ENCODE measurements at places on chromosomes 2 and 18.

- no peak overlapping the region for H3K27ac ChIP-seq
- peaks cover 31% of the 10 kb centered on the region for H3K27me3 ChIP-seq
- peaks cover 3% of the 10 kb centered on the region for H3K36me3 ChIP-seq
- no peak overlapping the region for H3K4me3 ChIP-seq
Measured at GRCh38 chr18:59621027-59621426, 76.2 kb downstream of the CCBE1 start.

GRCh38 chr2:236593531-236593930, 23.9 kb downstream of the ACKR3 start:
- H3K27ac ChIP-seq, result no peak overlapping the region
- H3K4me3 ChIP-seq, result no peak overlapping the region
- DNase-seq, result no peak
- H3K4me1 ChIP-seq, result no peaks in the 10 kb centered on the region
- H3K27me3 ChIP-seq, result no peaks in the 10 kb centered on the region

DNA sequence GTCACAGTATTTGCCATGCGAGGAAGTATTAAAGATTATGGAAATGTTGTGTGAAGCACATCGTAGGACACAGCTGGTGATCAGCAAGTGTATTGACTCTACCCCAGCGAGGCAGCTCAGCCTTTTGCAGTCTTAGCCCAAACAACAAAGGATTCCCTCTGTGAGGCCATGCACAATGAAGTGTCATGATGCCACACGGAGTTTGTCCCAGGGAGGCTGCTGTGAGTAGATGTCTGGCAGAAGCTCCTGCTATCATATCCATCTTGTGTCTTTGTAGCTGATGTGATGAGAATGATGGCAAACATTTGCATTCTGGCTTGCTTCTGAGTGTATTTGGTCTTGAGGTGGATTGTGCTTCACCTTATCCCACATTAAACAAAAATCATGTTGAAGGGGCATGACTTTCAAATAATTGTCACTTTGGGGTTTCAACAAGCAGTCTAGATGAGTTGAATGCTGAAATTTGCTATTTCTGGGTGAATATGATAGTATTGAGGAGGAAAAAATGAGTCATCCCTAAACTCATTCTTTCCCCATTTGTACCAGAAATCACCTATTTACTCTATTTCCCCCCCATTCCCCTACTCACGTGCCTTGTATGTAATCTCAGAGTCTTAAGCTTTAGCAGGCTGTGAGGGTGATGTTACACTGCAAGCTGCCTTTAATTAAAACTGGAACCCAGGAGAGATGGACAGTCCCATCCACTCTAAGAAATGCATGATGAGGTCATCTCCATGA, 273.5 kb downstream of the RNF144A start:
- no peak overlapping the region for H3K27ac ChIP-seq
- no peak for DNase-seq
- H3K4me1 ChIP-seq, result peaks cover 2% of the 10 kb centered on the region

GRCh38 chr2:144015655-144016245, 504.2 kb downstream of the ZEB2 start:
- H3K27me3 ChIP-seq, result no peaks in the 10 kb centered on the region
- no peak overlapping the region for H3K27ac ChIP-seq
- H3K4me1 ChIP-seq, result peaks cover 11% of the 10 kb centered on the region
- H3K36me3 ChIP-seq, result no peaks in the 10 kb centered on the region
- no peak overlapping the region for H3K4me3 ChIP-seq
- no peak for DNase-seq

DNA sequence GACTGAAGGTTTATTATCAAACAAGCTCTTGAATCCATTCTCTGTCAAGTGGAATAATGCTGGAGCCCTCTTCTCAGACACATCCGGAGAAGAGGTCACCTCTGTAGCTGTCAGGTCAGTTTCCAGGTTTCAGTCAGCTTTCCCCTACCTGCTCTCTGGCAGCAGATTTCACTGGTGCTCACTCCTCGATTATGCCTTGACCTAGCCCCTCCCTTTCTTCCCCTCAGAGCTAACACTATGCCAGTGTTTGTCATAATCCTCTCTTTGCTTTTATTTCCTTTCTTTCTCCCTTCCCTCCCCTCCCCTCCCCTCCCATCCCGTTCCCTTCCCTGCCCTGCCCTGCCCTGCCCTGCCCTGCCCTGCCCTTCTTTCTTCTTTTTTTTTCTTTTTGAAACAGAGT, 22.5 kb upstream of the PLEKHM3 start:
- no peaks in the 10 kb centered on the region for H3K36me3 ChIP-seq
- no peak for DNase-seq
- peaks cover 48% of the 10 kb centered on the region for H3K27me3 ChIP-seq
- no peak overlapping the region for H3K27ac ChIP-seq
- no peak overlapping the region for H3K4me3 ChIP-seq
- no peaks in the 10 kb centered on the region for H3K4me1 ChIP-seq

GRCh38 chr2:67997903-67998302, 64.9 kb downstream of the C1D start:
- H3K27ac ChIP-seq, result no peak overlapping the region
- H3K4me1 ChIP-seq, result no peaks in the 10 kb centered on the region
- peaks cover 3% of the 10 kb centered on the region for H3K36me3 ChIP-seq
- no peak for DNase-seq

GRCh38 chr2:135815269-135815668, 21.7 kb downstream of the LCT start:
- H3K4me3 ChIP-seq, result no peak overlapping the region

DNA sequence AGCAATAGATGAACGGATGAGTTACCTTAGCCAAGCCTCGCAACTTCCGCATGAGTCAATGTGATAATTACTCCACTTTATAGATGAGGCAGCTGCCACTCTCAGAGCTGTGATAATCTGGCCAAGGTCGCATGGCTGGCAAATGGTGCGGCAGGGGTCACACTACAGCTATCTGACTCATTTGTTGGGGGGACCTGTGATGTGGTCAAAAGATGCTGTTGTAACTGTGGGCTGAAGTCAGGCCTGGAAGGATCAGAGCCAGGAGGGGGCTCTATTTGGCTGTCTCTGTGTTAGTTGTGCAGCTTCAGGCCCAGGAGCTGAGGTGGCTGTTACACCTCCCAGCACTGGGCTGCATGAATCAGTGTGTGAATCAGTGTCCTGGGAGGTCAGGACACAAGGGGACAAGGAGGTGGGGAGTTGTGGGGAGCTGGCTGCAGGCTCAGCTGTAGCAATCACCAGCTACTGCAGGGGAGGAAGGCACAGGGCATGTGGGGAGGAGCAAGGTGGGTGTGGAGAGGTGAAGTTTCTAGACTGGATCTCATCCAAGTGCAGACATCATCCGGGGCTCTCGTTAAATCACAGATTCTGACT, 33.1 kb downstream of the NGEF start:
- peaks cover 45% of the 10 kb centered on the region for H3K27me3 ChIP-seq
- DNase-seq, result no peak
- H3K4me1 ChIP-seq, result no peaks in the 10 kb centered on the region
- H3K27ac ChIP-seq, result peak overlapping the region; percentile 19

DNA sequence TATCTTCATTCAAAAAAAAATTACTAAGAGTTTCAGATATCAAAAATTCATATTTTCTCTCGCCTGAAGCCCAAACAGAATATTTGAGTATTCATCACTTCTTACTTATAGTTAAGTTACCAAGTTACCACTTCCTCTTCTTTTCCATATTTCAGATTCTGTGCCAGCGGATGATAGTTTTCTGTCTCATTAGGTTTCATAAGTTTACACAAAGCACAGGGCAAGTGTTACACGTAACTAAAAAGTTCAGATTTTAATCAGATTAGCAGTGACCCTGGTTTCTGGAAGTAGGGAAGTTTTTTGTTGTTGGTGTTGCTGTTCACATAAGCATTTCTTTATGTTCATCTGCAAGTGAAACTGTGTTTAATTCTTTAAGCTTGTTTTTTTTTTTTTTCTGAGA, 10.2 kb downstream of the AFTPH start:
- DNase-seq, result no peak
- H3K27me3 ChIP-seq, result no peaks in the 10 kb centered on the region
- H3K27ac ChIP-seq, result no peak overlapping the region
- H3K4me1 ChIP-seq, result peaks cover 54% of the 10 kb centered on the region
- peak overlapping the region; percentile 29 for H3K4me3 ChIP-seq

GRCh38 chr2:9539531-9539930, 16.1 kb downstream of the ADAM17 start:
- H3K27me3 ChIP-seq, result no peaks in the 10 kb centered on the region
- H3K36me3 ChIP-seq, result peaks cover 29% of the 10 kb centered on the region
- DNase-seq, result no peak
- peaks cover 16% of the 10 kb centered on the region for H3K4me1 ChIP-seq
- no peak overlapping the region for H3K27ac ChIP-seq

DNA sequence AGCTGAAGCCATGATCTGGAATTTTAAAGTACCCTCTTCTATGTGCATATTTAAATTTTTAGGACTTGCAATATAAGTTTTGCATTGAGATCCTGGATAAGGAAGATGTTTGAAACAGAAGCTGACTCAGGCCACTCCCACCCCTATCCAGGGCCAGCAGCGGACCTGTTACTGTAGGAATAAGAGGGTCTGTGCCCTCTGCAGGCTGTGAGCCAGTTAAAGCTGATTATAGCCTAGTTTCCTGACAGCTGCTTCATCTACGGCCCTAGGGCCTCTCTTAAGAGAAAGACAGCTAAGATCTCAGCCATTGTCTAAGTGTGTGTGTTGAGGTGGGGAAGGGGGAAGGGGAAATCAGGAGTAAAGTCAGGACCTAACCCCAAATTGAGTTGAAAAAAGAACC, 234.0 kb downstream of the HAUS1 start:
- H3K4me3 ChIP-seq, result no peak overlapping the region
- H3K27me3 ChIP-seq, result peaks cover 66% of the 10 kb centered on the region
- no peak for DNase-seq
- H3K27ac ChIP-seq, result no peak overlapping the region
- peaks cover 15% of the 10 kb centered on the region for H3K36me3 ChIP-seq
- peaks cover 44% of the 10 kb centered on the region for H3K4me1 ChIP-seq

DNA sequence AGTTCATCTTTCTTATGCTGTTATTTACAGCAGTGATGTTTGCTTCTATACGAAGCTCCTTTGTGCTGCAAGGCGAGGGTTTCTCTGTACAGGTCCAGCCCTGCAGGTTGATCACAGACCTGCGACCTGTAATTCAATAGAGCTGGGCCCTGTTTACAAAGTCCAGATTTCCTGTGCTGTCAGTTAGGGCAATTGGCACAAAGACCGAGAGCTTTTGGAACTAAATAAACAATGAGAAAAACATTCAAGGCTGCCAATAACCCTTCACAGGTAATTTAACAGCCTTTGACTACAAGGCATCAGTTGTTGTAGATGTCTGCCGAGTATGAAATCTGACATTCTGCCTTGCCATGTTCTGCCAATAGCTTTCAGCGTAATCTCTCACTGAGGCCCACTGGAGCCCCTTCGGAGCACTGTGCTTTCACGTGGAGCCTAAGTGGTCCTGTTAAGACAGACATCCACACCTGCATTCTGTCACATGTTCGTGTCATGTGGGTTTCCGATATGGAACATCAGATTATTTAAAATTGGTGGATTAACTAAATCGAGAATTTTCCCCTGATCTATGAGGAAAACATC, 232.5 kb downstream of the PTGR3 start:
- no peak overlapping the region for H3K27ac ChIP-seq
- H3K4me1 ChIP-seq, result peaks cover 4% of the 10 kb centered on the region
- no peak for DNase-seq
- no peaks in the 10 kb centered on the region for H3K27me3 ChIP-seq

DNA sequence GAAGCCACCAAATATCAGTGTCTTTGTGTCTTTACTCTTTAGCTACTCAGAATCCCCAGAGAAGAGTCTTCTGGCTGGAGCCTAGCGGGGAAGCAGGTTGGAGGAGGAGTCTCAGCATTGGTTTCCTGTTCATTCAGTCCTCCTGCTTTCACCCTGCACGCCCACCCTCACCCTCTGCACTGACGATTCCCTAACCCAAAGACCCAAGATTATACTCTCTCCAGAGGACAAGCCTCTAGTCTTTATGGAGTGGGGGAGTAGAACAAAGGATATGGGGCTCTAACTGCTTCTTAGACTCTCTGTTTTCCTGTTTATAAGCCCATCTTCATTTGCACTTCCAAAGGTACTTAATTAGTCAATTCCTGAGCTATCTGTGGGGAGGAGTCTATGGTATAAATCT, 338.8 kb downstream of the AGPS start:
- H3K27me3 ChIP-seq, result peaks cover 88% of the 10 kb centered on the region
- no peaks in the 10 kb centered on the region for H3K36me3 ChIP-seq
- no peaks in the 10 kb centered on the region for H3K4me1 ChIP-seq
- no peak for DNase-seq
- no peak overlapping the region for H3K27ac ChIP-seq
- no peak overlapping the region for H3K4me3 ChIP-seq

DNA sequence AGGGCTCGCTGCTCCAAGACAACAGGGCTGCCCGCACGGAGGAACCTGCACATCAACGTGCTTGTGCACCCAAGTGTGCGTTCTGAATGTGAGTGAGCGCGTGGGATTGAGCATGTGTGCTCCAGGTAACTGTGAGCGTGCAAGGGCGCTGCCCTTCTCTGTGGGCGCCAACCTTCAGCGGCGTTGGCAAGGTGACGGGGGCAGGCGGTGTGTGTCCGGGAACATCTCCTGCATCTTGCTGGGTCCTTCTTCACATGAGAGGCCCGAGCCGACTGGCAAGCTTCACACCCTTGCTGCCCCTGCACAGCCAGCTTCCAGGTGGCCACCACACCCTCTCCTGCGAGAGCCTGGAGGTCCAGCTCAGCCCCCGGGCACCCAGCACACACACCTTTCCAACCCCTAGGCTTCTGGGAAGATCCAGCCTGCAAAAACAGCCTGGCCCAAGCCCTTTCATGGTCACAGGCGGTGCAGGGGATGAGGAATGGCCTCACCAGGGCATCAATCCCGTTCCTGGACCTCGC, 220.9 kb downstream of the HDAC4 start:
- H3K4me1 ChIP-seq, result no peaks in the 10 kb centered on the region
- no peak overlapping the region for H3K27ac ChIP-seq
- no peak overlapping the region for H3K4me3 ChIP-seq

All from effector memory CD8-positive, alpha-beta T cell (primary cell).